K562 (cell line): ENCODE measurements at places on chromosomes 6 and 20.

- peak; percentile 92 for DNase-seq
Measured at GRCh38 chr6:36478051-36478526, 35.3 kb downstream of the KCTD20 start.

- DNase-seq, result no peak
Measured at GRCh38 chr6:165805067-165805555, 142.1 kb upstream of the PDE10A start.

- no peak for DNase-seq
Measured at GRCh38 chr6:108948181-108948661, 100.0 kb downstream of the ARMC2 start.

GRCh38 chr6:27678469-27678868, 205.6 kb upstream of the ZNF184 start:
- no peak for DNase-seq

DNA sequence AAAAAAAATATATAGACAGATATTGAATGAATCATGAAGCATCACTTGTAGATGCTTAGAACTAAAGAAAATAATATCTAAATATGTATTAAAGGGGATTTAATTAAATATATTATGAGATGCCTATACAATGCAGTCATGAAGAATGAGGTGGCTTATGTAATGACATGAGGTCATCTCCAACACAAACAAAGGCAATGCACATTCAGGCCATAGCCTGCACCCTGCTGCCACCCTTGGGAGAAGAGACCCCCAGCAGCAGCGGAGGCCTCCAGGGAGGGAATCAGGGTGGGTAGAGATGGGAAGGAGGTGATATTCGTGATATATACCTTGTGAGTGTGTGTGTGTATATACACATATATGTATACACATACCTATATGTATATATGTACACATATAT, 26.4 kb upstream of the SSTR4 start:
- DNase-seq, result no peak
